ENCODE measurements at places on chromosomes 16 and 17.
A peak's percentile ranks its signal among the peaks of the same experiment; 100 is the strongest.

GRCh38 chr16:75576384-75576811 lies 10.2 kb downstream of the GABARAPL2 start:
- DNase-seq: no peak

GRCh38 chr16:347203-347602 lies 5.3 kb downstream of the AXIN1 start:
- DNase-seq: no peak

DNA sequence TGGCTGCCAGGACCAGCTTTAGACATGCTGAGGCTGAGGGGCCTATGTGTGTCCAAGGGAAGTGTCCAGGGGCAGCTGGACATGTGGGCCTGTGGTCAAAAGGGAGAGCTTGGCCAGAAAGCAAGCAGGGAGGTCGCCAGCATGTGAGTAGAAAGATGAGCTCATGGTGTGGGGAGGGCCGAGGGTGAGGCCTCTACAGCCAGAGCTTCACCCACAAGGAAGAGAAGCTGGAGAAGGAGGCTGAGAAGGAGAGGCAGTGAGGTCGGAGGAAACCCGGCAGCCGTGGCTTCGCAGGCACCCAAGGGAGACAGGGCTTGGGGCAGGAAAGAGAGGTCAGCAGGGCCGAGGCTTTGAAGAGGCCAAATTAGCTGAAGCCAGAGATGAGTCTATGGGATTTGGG lies 4.0 kb upstream of the HSD11B2 start:
- DNase-seq: no peak

DNA sequence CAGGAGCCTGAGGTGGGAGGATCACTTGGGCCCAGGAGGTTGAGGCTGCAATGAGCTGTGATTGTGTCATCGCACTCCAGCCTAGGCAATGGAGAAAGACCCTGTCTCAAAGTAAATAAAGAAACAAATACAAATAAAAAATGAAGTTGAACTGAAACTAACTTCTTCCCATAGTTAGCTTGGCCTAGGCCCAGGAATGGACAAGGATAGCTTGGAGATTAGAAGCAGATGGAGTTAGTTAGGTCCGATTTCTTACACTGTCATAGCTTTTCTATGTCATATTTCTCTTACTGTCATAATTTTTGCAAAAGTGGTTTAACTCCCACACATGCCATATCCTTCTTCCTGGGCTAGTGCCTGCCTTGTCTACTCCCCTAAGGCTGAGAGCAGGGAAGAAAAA lies 154.7 kb upstream of the CACNG3 start:
- no peak for DNase-seq

GRCh38 chr16:88448461-88449266 lies 4.4 kb upstream of the ZFPM1 start:
- no peak for DNase-seq

DNA sequence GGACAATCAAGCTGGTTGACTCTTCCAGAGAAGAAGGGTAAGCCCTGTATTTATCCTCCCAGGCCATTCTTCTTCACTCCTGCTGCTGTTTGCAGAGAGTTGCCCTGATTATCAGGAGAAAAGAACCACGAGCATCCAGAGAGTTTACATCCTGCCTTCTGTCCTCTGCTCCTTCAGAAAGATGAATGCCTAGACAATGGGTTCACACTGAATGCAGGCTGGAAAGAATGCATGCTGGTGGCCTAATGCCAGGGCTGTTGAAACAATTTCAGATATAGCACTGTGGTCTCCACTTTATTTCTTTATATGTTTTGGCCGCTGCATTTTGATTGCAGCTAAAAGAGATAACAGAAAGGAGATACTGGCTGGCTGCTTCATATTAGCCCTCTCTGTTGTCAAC lies 21.2 kb upstream of the HAS3 start:
- no peak for DNase-seq

DNA sequence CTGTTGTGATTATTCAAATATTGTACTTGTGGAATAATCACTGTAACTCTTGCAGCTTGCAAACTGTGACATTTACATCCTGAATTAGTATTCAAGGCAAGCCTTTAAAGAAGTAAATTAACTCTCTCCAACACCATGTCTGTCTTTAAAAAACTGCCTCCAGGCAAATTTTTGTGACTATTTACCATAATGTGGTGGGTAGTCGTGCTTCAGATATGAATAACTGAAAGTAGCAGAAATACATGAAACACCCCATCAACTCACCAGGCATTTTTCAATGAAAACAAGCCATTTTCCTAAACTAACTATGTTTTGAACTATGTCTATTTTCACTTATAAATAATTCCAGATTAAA lies 217.4 kb upstream of the PSMD7 start:
- no peak for DNase-seq

DNA sequence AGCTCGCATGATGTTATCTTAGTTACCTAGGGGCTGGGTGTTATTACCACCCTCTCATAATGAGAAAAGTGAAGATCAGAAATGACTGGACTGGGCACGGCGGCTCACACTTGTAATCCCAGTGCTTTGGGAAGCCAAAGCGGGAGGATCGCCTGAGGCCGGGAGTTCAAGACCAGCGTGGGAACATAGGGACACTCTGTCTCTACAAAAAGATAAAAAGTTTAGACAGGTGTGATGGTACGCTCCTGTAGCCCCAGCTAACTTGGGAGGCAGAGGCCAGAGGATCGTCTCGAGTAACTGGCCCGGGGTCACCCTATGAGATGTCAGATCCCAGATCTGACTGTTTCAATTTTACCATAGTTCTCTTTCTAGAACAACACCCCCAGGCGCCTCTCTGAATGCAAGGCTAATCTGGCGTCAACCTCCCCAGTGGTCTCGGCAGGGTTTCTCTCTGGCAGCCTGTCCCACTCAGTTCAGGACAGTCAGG lies 1.9 kb upstream of the CCDC102A start:
- DNase-seq: no peak

DNA sequence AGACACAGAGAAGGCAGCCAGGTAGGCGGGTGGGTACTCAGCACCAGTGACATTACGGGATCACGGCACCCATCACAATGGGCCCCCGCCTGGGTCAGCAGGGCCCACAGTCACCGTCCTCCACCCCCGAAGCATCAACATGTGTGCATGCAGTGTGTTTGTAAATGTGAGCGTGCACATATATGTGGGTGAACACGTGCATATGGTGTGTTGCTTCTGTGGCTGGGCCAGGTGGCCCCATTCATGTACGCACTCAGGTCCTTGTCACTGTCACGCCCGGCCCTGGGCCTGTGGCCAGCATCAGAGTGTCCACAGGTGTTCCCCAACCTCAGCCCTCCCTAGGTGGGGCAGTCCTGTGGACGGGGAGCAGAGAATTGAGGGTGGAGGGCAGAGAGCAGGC lies 37.1 kb downstream of the TNFRSF13B start:
- no peak for DNase-seq

GRCh38 chr17:51860954-51861561 lies 297.5 kb downstream of the CA10 start:
- peak; percentile 2 for DNase-seq

DNA sequence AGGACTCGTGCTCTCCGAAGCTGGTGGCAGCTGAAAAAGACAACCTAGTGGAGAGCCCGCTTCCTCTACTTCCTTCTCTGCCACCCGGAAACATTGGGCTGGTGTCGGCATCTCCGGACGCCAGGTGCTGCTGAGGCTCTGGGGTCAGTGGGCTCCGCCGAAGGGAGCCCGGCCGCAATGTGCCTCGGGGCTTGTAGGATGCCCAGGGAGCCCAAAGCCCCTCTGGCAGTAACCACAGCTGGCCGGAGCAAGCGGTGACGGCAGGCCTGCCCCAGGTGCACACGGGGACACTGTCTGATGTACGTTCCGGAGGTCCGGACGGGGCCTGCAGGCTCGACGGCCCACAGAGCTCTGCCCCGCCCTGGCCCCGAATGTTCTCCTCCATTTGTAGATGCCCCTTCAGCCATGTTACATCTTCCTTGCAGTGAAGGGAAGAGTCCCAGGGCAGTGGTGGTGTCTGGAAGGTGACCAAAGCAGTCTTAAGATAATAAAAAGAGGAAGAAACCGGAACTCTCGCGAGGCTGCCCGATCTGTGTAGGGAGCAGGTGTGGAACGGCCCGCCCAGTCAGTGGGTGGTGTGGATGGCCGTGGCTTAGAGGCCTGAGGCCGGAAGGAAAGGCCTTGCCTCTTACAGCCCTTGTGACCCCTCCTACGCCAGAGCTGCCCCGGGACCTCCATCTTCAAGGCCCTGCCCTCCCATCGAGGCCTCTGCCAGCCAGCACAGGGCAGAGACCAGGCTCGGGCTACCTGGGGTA lies 22.6 kb downstream of the NDUFAF8 start:
- DNase-seq: no peak

DNA sequence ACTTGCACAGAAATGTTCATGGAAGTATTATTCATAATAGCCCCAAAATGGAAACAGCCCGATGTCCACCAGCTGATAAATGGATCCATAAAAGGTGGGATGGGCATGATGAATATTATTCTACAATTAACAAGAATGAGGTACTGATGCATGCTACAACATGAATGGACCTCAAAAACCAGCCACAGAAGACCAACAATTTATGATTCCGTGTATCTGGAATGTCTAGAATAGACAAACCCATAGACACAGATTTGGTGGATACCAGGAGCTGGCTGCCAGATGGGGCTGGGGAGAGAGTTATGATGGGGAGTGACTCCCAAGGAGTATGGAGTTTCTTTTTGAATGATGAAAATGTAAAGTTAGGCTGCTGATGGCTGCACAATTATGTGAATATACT lies 10.8 kb upstream of the NAGLU start:
- no peak for DNase-seq

DNA sequence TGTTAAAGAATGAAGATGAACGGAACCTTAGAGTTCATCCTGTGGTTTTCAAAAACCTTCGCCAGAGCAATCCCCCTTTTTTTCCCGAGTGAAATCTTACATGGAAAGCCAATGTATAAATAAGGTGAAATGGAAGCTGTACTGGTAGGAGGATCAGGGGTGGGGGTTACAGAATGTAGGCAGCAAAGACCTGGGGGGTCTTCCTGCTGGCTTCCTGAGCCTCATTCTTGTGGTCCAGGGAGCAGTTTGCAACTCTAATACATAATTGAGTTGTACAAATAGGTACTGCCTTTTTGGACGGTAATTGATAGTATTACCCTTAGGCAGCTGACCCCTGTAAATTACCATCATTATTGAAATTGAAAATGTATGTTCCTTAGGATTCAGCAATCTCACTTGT lies 34.1 kb downstream of the KSR1 start:
- DNase-seq: no peak

GRCh38 chr16:56980792-56981724 lies 8.3 kb upstream of the NLRC5 start:
- no peak for DNase-seq

DNA sequence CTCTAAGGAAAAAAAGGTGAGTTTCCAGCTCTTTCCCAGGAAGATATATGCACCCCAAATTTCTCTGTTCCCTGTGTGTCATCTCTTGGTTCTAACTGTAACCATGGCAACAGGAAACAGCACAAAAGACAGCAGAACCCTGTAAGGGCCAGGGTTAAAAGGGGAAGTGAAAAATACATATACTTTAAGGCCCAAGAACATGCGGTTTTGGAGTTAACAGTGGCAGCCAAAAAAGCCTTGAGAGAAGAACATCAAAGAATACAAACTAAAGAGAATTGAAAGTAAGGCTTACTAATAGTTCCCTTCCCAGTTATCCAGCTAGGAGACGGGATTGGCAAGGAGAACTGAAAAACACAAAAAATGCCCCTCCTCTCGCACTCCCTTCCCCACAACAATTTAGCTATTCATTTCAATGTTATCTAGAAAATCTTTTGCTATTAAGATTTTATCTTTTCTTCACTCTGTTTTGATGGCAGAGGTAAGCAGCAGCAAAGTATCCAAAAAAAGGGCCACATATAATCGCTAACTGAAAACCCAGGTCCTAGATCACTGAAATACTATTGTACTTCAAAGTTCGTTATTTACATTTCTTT lies 1.5 kb downstream of the SPOP start:
- peak; percentile 58 for DNase-seq

DNA sequence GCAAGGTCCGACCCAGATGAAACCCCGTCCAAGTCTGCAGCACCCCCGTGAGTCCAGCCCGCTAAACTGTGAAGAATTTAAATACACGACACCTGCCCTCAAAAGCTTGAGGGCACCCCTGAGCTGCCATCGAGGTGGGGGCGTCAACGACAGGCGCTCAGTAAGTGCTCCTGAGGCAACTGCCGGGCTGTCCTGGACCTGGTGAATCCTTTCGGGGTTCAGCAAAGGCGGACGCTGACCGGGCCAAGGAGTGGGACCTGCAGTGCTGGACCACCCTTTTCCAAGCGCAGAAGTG lies 512 bp upstream of the ENDOV start:
- no peak for DNase-seq

- DNase-seq: no peak
Observed at GRCh38 chr17:47844814-47845715, 4.0 kb upstream of the SCRN2 start.

- no peak for DNase-seq
Observed at GRCh38 chr16:12091569-12092543, 115.3 kb downstream of the SNX29 start.

DNA sequence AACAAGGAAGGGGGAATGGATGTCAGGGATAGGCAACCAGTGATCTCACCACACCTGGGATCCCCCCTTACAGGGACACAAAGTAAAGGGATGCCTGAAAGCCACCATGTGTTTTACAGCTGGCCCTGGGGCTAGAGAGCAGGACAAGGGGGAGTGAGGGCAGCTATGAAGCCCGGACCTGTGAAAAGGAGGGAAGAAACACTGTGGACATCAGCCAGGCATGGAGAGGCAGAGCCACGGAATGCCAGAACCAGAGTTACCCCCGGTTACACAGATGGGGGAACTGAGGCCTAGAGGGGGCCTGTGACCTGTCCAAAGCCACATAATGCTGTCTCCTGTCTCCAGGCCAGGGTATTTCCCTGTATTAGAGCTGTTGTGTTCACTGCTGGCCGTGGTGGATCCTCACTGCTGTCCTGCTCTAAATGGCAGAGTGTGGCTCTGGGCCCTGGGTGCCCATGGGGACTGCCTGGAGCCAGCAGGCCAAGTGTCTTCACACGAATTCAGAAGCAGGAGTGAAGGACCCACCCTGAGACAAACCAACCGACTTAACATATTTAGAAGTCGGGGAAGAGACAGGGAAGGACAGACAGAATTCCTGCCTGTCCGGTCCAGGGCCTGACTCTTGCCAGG lies 29.7 kb upstream of the ITGA3 start:
- no peak for DNase-seq

- no peak for DNase-seq
Observed at GRCh38 chr16:71360378-71360777, 1.9 kb downstream of the CALB2 start.

DNA sequence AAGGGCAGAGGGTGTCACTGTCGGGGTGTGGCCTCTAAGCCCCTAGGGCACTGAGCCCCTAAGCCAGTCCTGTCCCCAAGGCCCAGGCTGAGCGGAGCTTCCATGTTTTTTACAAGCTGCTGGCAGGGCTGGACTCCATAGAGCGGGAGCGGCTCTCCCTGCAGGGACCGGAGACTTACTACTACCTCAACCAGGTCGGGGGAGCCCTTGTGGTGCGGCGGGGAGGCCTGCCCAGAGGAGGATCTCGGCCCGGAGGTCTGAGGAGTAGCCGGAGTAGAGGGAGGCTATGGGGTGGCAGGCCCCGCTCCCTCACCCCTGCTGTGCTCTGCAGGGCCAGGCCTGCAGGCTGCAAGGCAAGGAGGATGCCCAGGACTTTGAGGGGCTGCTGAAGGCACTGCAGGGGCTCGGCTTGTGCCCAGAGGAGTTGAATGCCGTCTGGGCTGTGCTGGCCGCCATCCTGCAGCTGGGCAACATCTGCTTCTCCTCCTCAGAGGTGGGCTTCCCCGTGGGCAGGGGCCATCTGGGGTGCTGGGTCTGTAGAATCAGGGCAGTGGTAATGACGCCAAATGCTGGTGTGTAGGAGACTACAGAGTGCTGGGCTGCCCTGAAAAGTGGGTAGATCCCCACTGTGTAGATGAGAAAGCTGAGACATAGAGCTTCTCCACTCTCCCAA lies 4.9 kb downstream of the MYO15B start:
- no peak for DNase-seq

- DNase-seq: no peak
Observed at GRCh38 chr16:55640701-55641327, 15.0 kb upstream of the SLC6A2 start.

Measured in GM12892 (cell line).